Urothelium cell line (cell line): ENCODE measurements at places on chromosomes 4 and X.

- DNase-seq, result peak; percentile 42
Observed at GRCh38 chrX:153469811-153470410, 465 bp downstream of the HAUS7 start.

GRCh38 chr4:20724915-20725314 lies 24.7 kb downstream of the PACRGL start:
- no peak for DNase-seq

GRCh38 chrX:49829016-49829415 lies at the start of gene PAGE4:
Gene PAGE4 (plus strand): TSS chrX:49829303. CDS start chrX:49830429, 1,126 bp downstream.
- DNase-seq, result no peak

DNA sequence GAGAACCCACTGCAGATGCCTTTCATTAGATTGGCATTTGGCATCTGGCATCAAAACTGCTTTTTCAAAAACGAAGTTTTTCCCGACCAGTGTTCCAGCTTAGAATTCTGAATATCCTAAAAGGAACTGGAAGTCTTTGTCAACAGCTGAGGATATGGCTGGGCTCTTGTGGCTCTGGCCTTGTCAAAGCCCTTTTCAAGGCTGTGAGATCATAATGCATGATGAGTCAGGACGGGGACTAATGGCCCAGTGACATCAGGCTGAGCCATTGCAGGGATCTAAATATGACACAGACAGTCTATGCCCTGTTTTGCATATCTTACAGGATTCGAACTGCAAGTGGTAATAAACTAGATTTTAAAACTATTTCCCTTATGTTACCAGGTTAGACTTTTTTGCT lies 306.4 kb downstream of the PTTG2 start:
- no peak for DNase-seq

- DNase-seq, result no peak
Observed at GRCh38 chr4:115331241-115331640, 217.8 kb upstream of the NDST4 start.

GRCh38 chrX:44432641-44433040 lies 89.2 kb upstream of the EFHC2 start:
- no peak for DNase-seq

- no peak for DNase-seq
Observed at GRCh38 chr4:8837181-8837841, 34.3 kb downstream of the HMX1 start.

- no peak for DNase-seq
Observed at GRCh38 chr4:152953514-152953913, 17.4 kb downstream of the FHDC1 start.

- peak; percentile 14 for DNase-seq
Observed at GRCh38 chrX:115561605-115562479, 868 bp downstream of the PLS3 start.

DNA sequence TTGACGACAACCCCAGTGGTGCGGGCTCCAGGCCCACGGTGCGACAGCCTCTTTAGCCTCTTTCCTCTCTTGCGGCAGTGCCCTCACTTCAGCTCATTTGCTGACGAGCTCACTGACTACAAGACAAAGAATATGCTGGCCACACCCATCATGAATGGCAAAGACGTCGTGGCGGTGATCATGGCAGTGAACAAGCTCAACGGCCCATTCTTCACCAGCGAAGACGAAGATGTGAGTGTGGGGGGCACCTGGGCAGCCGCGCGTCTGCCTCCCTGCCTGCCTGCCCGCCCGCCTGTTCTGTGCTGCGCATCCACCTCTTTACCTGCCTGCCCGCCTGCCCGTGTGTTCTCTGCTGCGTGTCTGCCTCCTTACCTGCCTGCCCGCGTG lies 9.2 kb downstream of the PDE6B start:
- DNase-seq, result no peak
